Omental fat pad (tissue), 4 donors: ENCODE measurements at places on chromosomes 6 and 20.

- DNase-seq = no peak
Measured at GRCh38 chr6:33980176-33981175, 165.4 kb downstream of the GRM4 start.

DNA sequence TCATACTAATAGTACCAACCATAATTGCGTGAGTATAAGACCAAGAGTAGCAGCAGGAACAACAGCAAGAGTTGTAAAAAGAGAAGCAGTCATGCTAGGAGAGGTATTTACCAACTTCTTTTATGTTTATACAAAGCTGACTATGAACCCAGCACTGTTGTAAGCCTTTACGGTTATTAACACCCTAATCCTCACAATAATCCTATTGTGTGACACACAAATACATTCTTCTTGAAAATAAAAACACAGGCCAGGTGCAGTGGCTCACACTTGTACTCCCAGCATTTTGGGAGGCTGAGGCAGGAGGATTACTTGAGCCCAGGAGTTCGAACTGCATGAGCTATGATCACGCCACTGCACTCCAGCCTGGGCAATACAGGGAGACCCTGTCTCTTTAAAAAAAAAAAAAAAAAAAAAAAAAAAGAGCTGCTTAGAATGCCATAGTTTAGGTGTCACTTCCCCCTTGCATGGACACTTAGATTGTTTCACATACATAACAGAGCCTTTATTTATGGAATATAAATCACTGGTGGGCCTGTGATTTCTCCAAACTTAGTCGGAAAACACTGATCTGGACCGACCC, 20.2 kb downstream of the HCK start:
- no peak for DNase-seq

DNA sequence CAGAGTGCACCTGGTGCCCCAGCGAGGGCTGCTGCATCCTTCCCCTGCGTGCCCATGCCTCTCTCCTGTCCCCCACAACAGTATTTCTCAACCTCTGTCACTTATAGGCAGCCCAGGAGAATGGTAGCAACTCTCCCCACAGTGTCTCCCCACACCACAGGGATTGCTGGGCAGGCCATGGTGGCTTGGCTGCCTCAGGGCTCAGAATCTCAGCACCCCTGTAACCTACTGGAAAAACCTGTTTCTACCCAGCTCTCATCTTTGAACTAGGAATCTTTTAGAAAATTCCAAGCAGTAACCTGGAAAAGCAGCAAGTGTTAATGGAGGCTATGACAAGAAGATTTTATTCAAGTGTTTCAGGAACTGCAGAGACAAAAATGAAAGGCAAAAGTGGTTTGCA, 38.0 kb downstream of the CD164 start:
- no peak for DNase-seq

DNA sequence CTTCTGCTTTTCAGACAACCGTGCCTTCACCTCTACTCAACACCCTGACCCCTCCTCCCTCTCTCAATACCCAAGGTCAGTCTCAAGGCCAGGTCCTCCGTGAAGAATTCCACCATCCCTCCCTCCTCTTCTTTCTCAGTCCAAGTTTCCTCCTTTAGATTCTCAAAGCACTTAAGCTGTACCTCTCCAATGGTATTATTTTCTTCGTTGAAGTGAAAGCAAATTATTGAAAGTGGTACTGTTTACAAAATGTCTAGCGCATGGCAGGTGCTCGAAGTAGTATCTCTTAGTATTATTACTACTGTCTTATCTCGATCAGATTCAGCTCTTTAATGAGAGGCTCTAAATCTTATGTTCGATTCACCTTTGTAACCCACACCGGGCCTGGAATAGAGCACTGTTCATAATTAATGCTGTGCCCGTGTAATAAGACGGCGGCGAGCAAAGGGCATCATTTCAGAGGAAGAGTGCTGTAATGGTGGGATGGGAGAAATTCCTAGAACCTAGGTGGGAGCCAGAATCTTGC, 593 bp upstream of the RALGAPB start:
- DNase-seq = no peak

- DNase-seq = no peak
Measured at GRCh38 chr6:158488065-158488464, 71.8 kb upstream of the TMEM181 start.

DNA sequence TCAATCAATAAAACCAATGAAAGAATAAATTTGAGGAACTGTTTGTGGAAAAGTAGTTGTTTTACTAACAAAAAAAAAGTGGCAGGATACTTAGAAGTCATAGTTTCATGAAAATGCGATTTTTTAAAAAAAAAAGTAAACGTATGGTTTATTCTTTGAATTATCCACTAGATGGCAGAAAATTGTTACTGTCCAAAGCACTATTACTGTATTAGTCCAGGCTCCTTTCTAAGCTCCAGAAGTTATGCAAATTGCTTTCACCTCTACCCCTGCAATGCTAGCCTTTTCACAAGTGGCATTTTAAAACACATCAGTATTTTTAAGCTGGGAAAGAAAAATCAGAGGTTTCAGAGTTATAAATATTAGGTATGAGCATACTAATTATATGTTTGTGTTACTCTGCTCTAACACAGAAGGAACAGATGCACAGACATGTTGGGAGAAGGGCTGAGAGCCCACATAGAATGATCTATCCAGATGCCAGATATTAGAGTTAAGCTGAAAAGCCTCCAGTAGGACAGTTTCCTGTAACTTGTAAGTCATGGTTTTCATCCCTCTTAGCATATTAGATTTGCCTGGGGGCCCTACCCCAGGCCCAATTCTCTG, 63.9 kb downstream of the FHL5 start:
- DNase-seq = no peak

DNA sequence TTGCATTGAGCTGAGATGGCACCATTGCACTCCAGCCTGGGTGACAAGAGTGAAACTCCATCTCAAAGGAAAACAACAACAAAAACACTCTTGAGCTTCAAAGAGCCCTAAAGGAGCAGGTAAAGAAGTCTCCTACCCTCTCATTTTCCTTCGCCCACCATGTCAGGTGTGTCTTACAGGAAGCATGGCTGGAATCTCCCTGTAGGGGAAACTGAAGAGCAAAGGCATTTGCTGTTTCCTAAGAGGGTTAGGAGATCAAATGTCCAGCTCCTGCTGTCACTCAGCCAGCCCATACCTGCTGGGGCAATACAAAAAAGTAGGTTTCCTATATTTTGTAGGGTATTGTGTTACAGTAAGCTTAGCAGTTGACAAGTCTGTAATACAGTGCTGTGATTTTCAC, 43.3 kb downstream of the SPATA2 start:
- DNase-seq = no peak

- DNase-seq = no peak
Measured at GRCh38 chr20:51182571-51182970, 159.7 kb upstream of the KCNG1 start.

GRCh38 chr6:46407776-46408530, 83.3 kb downstream of the RCAN2 start:
- no peak for DNase-seq
